Naive thymus-derived CD8-positive, alpha-beta T cell (primary cell): ENCODE measurements at places on chromosomes 6 and 20.

DNA sequence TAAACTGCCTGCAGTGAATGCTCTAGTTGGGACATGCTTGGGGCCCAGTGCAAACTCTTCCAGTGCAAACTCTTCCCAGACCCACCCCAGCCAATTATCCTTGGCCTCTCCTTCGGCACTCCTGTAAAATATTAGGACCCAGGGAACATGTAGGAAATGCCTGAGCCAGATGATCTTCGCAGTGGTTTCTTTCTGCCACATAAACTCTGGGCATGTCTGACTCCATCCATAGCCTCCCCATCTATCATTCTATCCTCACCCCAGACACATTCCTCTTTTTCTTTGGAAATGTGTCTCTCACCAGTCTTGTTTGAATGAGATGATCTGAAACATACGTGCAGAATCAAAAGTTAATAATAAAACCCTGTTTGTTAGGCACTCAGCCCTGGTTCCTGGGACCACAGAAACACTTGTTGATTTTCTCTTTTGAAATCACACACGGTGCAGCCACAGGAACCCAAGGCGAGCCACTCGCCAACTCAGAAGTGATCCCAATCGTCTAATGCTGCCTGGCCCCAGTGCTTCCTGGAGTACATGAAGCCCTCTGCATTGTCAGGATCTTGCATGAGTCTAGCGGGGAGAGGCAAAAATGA is 108.9 kb upstream of the CST7 start:
- no peak overlapping the region for H3K27ac ChIP-seq
- no peak for DNase-seq
- H3K4me3 ChIP-seq, result no peak overlapping the region
- no peaks in the 10 kb centered on the region for H3K4me1 ChIP-seq
- no peaks in the 10 kb centered on the region for H3K36me3 ChIP-seq
- no peaks in the 10 kb centered on the region for H3K27me3 ChIP-seq

DNA sequence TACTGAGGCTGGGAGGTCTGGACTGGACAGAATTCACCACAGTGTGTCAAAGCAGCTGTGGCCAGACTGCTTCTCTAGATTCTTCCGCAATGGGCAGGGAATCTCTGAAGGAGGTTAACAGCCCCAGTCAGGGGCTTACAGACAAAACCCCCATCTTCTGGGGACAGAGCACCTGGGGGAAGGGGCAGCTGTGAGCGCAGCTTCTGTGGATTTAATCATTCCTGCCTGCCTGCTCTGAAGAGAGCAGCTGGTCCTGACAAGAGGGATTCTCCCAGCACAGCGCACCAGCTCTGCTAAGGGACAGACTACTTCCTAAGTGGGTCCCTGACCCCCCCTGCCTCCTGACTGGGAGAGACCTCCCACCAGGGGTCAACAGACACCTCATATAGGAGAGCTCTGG is 32.5 kb upstream of the UNC93A start:
- no peaks in the 10 kb centered on the region for H3K4me1 ChIP-seq
- H3K36me3 ChIP-seq, result peaks cover 3% of the 10 kb centered on the region
- no peak for DNase-seq
- H3K27ac ChIP-seq, result no peak overlapping the region
- H3K4me3 ChIP-seq, result no peak overlapping the region

DNA sequence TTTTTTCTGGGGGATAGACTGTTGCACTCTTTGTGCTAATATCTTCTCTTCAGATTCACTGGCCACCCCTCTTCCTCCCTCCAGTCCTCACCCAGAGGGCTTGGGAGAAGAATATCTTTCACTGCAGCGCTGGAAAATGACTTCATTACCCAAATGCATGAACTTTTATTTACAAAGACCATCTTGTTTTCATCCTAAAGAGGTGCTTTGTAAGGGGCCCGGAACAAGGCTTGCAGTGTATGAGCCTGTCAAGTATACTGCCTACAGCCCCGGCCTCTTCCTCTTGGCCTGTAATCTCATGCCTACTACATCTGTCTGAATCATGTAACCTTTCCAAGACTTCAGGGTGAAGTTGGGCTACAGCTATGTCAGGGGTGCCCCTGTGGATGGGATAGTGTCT is 554 bp upstream of the LAMA4 start:
- H3K4me3 ChIP-seq, result peak overlapping the region; percentile 65
- DNase-seq, result no peak
- H3K27ac ChIP-seq, result peak overlapping the region; percentile 3
- H3K27me3 ChIP-seq, result peaks cover 50% of the 10 kb centered on the region

GRCh38 chr20:17622851-17623508 is 53.1 kb downstream of the DSTN start:
- H3K27ac ChIP-seq, result no peak overlapping the region
- H3K27me3 ChIP-seq, result no peaks in the 10 kb centered on the region
- H3K4me1 ChIP-seq, result peaks cover 1% of the 10 kb centered on the region
- no peak overlapping the region for H3K4me3 ChIP-seq
- H3K36me3 ChIP-seq, result peaks cover 12% of the 10 kb centered on the region

- no peaks in the 10 kb centered on the region for H3K4me1 ChIP-seq
- no peak overlapping the region for H3K4me3 ChIP-seq
- H3K27me3 ChIP-seq, result no peaks in the 10 kb centered on the region
- DNase-seq, result no peak
- no peak overlapping the region for H3K27ac ChIP-seq
- no peaks in the 10 kb centered on the region for H3K36me3 ChIP-seq
Measured at GRCh38 chr6:31070711-31071197, 41.6 kb downstream of the C6orf15 start.

DNA sequence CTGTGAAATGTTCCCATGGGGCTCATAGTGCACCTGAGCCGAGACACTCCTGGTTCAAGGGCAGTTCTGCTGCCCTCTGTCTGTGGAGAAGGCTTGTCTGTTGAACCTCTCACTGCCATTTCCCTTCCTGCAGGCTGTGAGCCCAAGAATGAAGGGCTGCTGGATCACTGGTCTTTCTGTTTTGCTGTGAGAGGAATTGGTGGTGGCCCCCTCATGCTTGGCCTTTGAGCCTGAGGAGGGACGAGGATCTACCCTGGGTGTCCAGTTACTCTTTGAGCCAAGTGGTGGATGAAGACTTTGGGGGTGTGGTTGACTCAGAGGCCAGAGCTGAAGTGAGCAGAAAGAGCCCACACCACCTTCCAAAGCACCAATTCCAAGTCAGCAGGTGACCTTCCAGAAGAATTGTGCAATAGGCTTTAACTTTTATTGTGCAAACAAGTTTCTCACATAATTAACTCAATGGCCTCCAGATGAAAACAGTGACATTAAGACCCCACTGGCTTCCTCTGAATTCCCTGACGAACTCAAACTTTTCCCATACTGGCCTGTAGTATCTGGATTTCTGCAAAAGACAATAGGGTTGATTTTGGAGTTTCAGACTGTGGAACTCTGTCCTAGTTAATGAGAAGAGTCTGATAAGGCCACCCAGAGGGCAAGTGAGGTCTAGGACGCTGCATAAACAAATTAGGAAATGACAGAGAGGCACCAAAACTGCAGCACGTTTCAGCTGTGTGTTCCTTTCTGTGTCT is 101.5 kb downstream of the PHACTR3 start:
- H3K27me3 ChIP-seq, result peaks cover 7% of the 10 kb centered on the region
- H3K27ac ChIP-seq, result no peak overlapping the region
- no peaks in the 10 kb centered on the region for H3K4me1 ChIP-seq
- H3K36me3 ChIP-seq, result no peaks in the 10 kb centered on the region

DNA sequence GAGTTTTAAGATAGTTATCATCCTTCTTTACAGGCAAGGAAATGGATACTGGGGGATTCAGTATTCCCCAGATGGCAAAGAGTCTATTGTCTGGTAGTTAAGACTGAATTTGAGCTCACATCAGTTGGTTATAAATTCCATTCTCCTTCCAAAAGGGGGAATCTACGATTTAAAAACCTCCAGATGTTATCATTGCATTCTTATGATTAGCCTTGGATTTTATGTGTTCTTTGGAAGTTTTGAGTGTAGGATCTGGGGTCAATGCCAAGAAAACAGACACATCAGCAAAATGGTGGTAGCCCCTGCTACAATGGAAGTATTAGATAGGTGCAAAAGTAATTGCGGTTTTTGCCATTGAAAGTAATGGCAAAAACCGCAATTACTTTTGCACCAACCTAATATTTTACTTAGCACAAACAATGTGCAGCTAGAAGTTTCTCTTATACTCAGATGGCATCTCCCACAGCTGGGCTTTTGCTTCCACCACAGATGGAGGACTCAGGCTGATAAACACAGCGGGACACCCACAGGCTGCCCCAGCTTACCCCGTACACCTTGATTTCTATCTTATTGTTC is 168.2 kb upstream of the RIN2 start:
- no peaks in the 10 kb centered on the region for H3K27me3 ChIP-seq
- H3K4me1 ChIP-seq, result no peaks in the 10 kb centered on the region
- no peak overlapping the region for H3K27ac ChIP-seq
- no peak for DNase-seq

GRCh38 chr20:50915424-50915823 is 15.8 kb downstream of the ADNP start:
- no peaks in the 10 kb centered on the region for H3K27me3 ChIP-seq
- peaks cover 3% of the 10 kb centered on the region for H3K36me3 ChIP-seq
- H3K4me3 ChIP-seq, result no peak overlapping the region
- peaks cover 89% of the 10 kb centered on the region for H3K4me1 ChIP-seq

GRCh38 chr20:43528258-43528875 is 20.9 kb downstream of the L3MBTL1 start:
- peaks cover 6% of the 10 kb centered on the region for H3K4me1 ChIP-seq
- no peak for DNase-seq
- peak overlapping the region; percentile 3 for H3K27ac ChIP-seq
- peaks cover 7% of the 10 kb centered on the region for H3K36me3 ChIP-seq

GRCh38 chr6:91241946-91242613 is 655.2 kb upstream of the MAP3K7 start:
- H3K36me3 ChIP-seq, result no peaks in the 10 kb centered on the region
- no peak for DNase-seq
- no peaks in the 10 kb centered on the region for H3K4me1 ChIP-seq
- no peaks in the 10 kb centered on the region for H3K27me3 ChIP-seq
- H3K27ac ChIP-seq, result no peak overlapping the region

DNA sequence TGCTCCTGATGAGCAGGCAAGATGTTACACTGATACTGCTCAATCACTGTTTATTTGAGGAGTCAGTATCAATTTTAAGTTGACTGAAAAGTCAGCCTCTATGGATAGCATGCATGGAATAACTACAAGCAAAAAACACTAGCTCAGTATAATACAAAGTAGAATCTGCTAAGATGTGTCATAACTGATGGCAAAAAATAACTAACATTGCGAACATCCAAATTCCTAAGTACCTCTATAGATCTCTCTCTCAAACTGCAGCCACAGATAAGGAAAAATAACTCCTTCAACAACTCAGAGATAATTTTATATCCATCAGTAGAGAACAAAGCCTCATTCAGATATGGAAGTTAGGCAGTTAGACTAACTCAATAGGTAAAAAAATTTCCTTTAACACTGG is 16.3 kb downstream of the HDAC2 start:
- peaks cover 18% of the 10 kb centered on the region for H3K36me3 ChIP-seq
- peaks cover 11% of the 10 kb centered on the region for H3K4me1 ChIP-seq
- no peak overlapping the region for H3K4me3 ChIP-seq
- no peak for DNase-seq

- H3K27me3 ChIP-seq, result peaks cover 11% of the 10 kb centered on the region
- no peaks in the 10 kb centered on the region for H3K36me3 ChIP-seq
- peaks cover 5% of the 10 kb centered on the region for H3K4me1 ChIP-seq
- DNase-seq, result no peak
- H3K27ac ChIP-seq, result no peak overlapping the region
Measured at GRCh38 chr20:46695892-46696291, 6.6 kb upstream of the TP53RK start.

DNA sequence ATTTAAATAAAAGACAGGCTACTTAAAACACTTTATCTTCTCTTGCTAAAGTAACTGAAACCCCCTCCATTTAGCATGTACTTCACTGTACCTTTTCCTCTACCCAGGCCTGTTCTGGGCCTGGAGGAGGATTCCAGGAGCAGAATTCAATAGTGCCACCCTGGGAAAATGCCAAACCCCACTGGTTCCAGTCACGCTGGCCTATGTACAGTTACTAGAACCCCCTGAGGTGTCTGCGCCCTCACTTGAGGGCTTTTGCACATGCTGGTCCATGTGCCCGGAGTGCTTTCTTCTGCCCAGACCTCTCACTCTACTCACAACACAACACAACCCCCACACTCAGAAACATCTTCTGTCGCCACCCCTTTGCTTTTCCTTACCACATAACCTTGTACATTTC is 45.5 kb downstream of the TRAM2 start:
- H3K4me3 ChIP-seq, result no peak overlapping the region
- no peaks in the 10 kb centered on the region for H3K27me3 ChIP-seq
- no peak overlapping the region for H3K27ac ChIP-seq

- peaks cover under 1% of the 10 kb centered on the region for H3K27me3 ChIP-seq
- no peaks in the 10 kb centered on the region for H3K4me1 ChIP-seq
- H3K27ac ChIP-seq, result no peak overlapping the region
- H3K4me3 ChIP-seq, result no peak overlapping the region
Measured at GRCh38 chr20:11229772-11230171, 556.0 kb upstream of the JAG1 start.

- H3K27me3 ChIP-seq, result peaks cover 4% of the 10 kb centered on the region
- H3K36me3 ChIP-seq, result no peaks in the 10 kb centered on the region
- no peak overlapping the region for H3K4me3 ChIP-seq
- no peak for DNase-seq
Measured at GRCh38 chr6:113642714-113643406, 214.3 kb upstream of the MARCKS start.

- peaks cover 11% of the 10 kb centered on the region for H3K4me1 ChIP-seq
- H3K27ac ChIP-seq, result no peak overlapping the region
- no peaks in the 10 kb centered on the region for H3K27me3 ChIP-seq
- DNase-seq, result no peak
Measured at GRCh38 chr20:15986690-15987089, 586.6 kb downstream of the KIF16B start.

- H3K27ac ChIP-seq, result no peak overlapping the region
- no peaks in the 10 kb centered on the region for H3K36me3 ChIP-seq
- no peaks in the 10 kb centered on the region for H3K27me3 ChIP-seq
- DNase-seq, result no peak
Measured at GRCh38 chr20:8842525-8842924, 226.4 kb upstream of the PLCB4 start.

DNA sequence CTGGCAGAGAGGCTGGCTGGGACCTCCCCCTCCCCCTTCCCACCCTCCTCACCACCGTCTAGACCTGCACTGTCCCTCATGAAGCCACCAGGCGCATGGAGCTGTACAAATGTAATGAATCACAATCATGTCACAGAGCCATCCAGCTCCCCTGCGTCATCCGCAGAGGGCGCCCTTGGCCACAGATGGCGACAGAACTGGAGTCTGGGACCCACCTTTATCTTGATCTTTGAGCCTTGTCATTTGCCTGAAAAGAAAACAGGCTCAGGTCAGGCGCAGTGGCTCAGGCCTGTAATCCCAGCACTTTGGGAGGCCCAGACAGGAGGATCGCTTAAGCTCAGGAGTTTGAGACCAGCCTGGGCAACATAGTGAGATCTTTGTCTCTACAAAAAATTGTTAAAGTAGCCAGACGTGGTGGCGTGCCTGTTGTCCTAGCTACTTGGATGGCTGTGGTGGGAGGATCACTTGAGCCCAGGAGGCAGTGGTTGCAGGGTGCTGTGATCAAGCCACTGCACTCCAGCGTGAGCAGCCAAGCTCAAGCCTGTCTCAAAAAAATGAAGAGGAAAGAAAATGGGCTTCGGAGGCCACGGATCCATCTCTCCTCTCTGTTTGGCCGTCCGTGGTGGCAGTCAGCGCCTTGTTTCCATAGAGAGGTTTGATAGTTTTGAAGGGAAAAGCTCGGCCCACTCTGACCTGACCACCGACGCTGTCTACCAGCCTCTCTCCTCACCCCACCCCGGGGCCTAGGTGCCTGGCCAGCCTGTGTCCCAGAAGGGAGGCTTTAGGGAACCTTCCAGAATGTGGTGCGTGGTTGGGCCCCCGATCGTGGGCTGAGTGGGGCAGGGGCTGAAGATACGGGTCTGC is 6.2 kb downstream of the COL9A3 start:
- DNase-seq, result no peak
- H3K4me3 ChIP-seq, result no peak overlapping the region
- H3K27ac ChIP-seq, result peak overlapping the region; percentile 22
